ENCODE measurements at places on chromosomes 6 and 20.

DNA sequence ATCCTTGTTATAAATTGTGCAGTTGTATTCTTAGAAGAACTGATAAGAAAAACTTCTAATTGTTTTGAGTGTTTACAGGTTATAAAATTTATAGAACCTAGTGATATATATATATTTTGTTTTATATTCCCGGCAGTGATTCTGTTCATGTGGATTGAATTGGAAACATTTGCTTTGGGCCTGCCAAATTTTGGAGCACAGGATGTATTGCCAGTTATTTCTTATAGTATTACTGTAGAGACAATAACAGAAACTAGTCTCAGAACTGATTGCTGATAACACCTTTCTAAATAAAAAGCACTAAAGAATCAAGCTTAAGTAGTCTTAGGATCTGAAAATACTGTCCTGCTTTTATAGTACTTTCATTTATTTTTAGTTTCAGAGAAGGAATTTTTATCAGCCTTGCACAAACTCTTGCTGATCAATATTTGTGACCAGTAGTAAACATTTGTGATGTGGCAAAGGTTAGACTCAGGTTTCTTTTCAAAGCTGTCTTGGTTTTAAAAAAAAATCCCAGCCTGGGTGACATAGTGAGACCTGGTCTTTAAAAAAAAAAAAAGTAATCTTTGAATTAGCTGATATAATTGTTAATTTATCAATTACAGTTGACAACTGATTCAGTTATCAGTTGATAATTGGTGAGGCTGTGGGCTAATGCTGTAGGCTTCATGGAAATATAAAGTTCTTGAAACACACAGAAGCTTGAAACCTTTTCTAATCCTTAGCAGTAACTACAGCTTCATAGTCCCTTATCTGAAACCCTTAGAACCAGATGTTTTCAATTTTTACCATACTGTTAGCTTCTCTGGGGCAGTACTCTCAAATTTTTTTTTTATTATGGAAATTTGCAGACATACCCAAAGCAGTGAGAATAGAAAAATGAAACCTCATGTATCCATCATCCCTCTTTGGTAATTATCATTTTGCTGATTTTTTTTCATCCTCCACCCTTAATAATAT, 42.4 kb downstream of the RNGTT start:
- no peak for DNase-seq

DNA sequence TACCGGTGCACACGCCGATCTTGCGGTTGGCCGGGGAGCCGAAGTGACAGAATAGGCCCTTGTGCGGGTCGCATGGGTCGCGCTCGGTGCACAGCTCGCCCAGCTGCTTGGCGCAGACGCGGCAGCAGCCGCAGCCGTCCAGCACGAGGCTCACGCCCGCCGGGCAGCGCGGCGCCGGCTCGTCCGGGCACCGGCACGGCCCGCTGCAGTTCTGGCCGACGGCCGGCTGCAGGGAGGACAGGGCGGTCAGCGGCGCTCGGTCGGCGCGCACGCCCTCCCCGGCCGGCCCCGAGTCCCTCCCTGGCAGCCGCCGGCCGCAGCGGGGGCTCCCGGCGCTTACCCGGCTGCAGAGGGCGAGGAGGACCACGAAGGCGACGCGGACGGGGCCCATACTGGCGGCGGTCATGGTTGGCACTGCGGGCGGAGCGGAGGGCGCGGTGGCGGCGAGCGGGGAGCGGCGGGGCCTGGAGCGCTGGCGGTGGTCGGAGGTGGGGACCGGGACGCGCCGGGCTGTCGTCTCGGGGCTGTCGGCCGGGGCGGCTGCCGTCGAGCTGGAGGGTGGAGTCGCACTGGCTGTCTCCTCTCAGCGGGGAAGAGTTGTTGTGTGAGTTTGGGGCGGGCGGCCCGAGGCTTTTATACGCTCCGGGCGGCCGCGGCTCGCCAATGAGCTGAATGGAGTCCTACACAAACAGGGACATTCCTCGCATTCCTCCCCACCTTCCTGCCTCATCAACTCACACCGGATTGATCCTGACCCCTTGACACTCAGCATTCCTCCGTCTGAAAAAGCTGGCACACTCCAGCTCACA, at the start of gene CCN2:
CCN2 (minus strand) TSS at position 606 of the 809 bp plus-strand sequence; CDS start at position 406, 200 bp downstream.
- DNase-seq = no peak

DNA sequence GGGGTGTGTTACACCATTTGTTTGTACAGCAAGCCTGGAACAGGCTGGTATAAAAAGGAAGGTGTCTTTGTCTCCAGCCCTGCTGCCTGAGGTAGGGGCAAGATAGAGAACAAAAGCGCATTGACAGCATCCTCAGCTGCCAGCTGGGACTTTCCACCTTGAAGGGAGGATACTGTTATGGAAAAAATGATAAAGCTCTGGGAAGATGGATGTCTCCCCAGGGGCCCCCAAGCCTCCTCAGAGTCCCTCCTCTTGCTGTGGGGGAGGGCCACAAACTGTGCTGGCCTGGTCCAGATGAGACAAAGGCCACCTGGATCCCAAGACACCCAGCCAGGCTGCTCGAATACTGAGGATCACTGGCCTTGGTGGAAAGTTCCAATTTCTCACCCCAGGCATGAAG, 13.0 kb downstream of the REM1 start:
- no peak for DNase-seq

DNA sequence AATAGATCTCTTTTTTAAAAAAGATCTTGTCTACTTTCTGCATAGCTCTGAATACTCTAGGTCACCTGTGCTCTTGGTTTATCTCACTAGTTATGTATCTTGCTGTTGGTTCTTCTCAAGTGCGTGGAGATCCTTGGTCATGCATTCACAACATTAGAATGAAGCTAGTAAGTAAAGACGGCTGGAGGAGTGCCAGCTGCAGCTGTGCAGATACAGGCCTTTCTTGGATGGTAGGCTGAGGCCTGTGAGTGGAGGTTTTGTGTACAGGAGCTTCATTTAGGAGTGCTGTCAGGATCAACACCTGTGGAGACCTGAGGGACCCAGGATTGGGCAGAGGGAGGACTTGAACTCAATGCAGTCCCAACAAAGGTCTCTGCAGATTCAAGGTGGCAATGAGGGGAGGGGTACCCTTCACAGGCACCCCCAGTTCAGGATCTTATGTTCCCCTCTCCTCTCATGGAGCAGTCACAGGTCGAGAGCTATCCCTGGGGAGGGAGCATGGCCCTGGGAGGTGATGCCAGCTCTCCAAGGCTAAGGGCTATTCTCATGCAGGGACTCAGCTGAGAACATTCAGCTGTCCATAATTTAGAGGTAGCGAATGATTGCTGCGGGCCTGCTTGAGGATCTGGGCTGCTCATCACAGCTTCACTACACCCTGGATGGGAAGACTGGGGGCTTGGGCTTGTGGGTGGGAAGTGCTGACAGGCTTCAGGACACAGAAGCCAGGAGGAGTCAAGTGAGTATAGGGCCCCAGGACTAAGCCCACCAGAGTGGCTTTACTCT, 98.9 kb upstream of the ENPP5 start:
- DNase-seq = no peak

DNA sequence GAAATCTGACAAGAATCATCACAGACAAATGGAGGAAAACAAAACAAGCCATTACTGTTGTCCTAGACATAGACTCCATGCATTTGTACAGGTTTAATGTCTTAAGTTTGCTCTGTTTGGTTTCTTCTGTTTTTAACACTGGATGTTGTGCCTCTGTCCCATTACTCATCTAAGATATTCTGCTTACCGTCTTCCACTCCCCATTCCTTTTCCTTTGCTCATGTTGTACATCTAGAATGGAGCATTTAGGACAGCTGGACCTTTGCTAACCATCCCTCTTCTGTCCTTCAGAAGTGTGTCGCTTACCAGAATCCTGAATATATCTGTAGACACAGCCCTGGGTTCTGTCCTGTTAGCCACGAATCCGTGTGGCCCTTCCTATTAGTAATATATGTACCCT, 35.2 kb downstream of the RAB22A start:
- no peak for DNase-seq

DNA sequence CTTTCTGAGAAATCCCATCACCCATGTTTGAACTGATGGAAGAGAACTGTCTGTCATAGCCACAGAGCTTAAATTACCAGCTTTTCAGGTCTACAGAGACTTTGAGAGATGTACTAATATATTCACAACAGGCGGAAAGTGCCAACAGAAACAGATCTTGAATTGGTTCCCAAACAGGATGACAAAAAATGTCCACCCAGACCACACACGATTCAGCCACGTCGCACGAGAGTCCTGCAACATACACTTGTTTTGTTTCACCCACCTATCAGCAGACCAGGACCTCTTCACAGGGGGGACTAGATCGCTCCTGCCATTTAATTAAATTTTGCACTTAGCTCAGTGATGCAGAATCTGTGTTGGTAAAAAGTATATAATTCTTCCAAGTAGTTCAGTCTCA, 187.1 kb upstream of the CEP162 start:
- no peak for DNase-seq

DNA sequence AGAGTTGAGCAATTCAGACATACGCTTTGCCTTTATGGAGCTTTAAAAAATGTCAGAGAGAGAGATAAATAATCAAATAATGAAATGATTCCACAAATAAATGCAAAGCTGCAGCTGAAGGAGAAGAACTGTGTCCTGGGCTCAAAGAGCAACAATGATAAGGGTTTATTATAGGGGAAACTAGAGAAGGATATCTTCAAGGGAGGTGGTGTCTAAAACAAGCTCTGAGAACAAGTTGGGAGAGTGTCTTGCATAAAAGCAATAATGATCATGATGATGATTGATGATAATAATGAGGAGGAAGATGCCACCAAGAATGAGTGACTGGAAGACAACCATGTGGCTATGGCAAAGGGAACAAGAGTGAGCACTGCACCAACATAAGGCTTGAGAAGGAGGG, 164.3 kb downstream of the KIF16B start:
- DNase-seq = no peak

GRCh38 chr20:45969712-45970634, 2.0 kb downstream of the ZNF335 start:
- no peak for DNase-seq

DNA sequence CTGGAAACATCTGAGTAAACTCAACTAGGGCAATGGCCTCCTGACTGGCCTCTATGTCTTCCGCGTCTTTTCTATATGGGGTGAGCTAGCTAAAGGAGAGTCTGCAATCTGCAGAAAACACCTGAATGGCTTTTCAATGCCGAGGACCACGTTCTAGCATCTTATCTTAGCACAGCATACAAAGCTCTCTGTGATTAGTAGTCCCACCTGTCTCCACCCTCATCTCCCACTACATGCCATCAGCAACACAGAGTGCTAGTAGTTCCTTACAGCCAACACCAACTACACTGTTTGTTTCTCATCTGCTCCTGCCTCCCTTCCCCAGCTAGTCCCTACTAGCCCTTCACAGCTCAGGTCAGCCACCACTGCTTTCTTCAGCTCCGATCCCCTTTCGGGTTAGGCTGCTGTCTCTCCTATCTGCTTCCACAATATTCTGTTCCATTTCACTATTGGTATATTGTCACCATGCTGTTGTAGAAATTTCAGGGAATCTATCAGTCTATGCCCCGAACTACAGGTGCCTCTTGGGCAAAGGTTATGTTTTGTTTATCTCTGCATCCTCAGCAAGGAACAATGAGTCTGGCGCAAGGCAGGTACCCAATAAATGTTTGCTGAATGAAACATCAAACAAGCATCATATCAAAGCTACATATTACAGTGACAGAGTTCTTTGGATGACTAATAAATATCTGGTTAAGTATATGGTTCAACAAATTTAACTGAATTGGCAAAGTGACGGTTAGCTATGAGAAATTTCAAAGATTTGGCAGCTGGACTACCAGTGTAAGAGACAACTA, 12.2 kb downstream of the LYRM4 start:
- no peak for DNase-seq

- DNase-seq = no peak
Observed at GRCh38 chr20:47727909-47728361, 57.3 kb downstream of the SULF2 start.

GRCh38 chr6:111600588-111601445, 4.9 kb downstream of the TRAF3IP2 start:
- no peak for DNase-seq

DNA sequence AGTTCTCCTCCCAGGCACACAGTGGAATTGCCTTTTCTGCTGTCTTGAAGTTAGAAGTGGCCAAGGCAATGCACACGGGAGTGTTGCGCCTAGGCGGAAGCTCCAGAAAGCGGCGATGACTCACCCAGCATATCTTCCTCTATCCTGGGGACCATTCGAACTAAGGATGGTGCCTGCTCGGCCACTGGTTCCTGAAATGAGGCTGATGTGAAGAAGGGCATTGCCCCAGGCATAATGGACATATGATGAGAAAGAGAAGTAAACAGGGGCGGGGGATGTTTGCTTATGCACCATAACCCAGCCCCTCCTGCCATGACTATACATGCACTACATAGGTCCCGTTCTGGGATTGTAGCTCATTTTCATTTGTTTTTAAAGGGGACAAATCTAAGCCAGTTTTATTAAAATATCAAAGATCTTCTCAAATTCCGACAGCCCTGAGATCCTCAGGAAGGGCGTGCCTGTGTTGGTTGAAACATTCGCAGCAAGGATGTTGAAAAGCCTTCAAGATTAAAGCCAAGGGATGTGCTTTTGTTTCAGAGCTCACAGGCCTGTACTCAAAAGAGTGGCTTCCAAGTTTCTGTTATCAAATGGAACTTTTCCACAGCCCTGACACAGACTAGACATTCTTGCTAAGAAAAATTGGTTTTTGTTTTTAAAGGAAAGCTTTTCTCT, 218.5 kb downstream of the LY86 start:
- no peak for DNase-seq

DNA sequence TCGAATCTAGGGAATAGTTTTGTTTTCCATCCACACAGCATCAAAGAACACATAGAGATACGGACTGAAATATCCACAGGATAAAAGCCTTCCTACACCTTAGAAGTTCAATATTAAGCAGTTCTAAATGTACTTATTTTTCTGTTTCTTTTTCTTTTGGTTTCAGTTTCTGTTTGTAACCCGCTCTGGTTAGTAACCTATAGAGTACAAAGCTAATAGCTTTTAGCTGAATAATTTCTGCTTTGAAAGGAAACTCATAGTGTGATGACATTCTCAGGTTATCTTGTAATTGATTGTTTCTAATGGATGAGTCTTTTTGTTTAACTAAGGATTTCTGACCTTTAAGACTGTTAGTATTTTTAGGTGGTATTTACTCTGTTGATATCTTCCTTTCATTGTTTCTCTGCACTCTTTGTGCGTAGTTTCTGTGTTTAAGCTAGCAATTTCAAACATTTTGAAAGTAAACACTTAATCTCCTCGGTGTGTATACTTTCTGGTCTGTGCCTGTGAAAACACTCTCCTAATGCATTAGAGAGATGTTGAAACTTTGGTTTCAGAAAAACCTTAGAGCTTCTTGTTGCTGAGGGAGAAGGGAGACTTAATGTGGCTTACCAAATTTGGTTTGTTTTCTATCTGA, 385.5 kb downstream of the HDGFL1 start:
- no peak for DNase-seq

GRCh38 chr6:26556263-26557070, 18.3 kb downstream of the HMGN4 start:
- DNase-seq = no peak

DNA sequence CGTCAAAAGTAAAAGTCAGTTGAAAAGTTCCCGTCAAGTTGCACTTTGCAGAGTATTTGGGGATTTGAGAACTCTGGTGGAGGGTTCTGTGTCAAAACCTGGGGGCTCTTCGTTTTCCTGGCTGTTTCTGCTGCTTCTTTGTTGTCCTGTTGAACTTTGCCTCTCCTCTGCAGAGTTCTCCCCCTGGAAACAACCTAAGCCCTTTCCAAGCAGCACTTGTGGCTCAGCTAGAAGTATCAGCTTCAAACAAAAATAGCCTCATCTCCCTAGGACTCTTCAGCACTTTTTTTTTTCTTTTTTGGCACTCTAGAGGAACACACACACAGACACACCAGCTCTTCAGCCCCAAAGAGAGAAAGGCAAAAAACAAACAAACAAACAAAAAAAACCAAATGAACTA, at the start of gene TRDN:
TRDN (minus strand) TSS at position 169 of the 400 bp plus-strand sequence. CDS start 175 bp downstream, outside the sequence.
- DNase-seq = no peak

All from activated gamma-delta T cell treated with Interleukin-2 at 50 U/mL for 16 hours (primary cell).